Stimulated activated CD4-positive, alpha-beta T cell treated with anti-CD3 and anti-CD28 coated beads, Interleukin-2, amount 100 ng/mL, for 48 hours (primary cell): ENCODE measurements at places on chromosomes 7 and 10.

- no peak for DNase-seq
These were observed 134.2 kb upstream of the C7orf33 start for GRCh38 chr7:148456351-148456750.

GRCh38 chr7:135684136-135684535 is 21.8 kb downstream of the STMP1 start:
- DNase-seq, result no peak

DNA sequence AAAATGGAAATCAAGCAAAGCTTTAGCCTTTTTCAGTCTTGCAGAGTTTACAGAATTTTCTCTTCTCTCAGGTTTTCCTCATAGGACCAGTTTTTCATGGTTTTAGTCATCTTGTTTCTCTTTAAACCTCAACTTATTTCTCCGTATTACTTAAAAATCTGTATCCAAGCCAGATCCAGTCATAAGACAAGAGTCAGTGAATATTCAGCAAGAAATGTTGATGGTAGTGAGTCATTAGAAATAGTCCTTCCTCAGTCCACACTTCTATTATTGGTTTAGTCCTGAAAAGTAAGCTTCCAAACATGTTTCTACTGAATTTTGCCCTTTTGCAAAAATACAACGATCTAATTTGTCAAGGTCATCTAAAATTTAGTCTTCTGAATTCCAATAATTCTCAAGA is 107.0 kb downstream of the VIM start:
- no peak for DNase-seq

GRCh38 chr7:2635810-2636701 is 4.3 kb downstream of the TTYH3 start:
- DNase-seq, result no peak

DNA sequence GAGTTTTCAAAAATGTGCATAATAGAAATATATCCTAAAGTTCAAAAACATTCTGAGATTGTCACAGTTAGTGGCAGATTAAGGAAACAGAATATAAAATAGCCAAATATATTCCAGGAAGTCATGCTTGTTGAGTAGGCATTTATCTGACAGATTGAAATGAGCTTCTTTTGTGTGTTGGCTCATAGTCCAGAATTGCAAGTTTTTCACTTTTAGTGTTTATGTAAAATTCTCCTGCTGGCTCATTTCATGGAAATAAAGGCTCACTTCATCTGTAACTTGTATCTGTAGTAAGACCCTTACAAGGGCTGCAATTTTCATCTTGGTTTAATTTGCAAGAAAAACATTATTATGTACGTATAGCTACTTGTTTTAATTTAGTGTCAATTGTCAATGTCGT is 93.5 kb downstream of the MCU start:
- no peak for DNase-seq

DNA sequence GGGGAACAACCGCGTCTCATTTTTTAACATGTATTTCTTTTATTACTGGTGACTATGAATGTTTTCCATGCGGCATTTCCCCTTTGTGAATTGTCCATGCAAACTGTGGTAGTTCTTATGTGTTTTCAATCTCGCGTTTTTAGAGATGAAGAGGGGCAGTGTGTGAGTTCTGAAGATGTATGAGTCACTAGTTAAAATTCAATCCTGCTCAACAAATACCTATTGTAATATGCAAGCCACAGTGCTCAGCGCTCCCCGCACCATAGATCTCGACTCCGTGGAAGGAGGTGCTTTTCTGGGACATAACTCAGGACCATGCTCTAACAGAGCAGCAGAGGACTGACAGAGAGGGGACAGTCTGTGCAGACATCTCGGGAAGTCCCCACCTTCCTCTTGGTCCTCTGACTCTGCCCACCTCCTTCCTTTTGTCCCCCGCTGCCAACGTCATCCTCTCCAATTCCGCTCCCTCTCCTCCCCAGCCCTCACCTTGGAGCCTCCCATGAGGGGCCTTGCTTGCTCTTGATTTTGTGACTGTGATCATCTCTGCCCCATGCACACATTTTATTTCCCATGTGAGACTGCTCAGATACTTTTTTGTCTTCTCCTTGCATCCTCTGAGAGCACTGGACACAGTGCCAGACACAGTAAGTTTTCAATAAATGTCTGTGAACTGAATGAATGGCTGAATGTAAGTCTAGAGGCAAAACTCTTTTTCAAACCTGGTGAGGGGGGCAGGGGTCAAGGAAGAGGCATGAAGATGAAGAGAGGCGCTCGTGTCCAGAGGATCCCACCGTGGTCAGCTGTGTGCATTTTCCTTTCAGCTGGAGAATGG is 42.7 kb upstream of the PLEKHA1 start:
- no peak for DNase-seq

DNA sequence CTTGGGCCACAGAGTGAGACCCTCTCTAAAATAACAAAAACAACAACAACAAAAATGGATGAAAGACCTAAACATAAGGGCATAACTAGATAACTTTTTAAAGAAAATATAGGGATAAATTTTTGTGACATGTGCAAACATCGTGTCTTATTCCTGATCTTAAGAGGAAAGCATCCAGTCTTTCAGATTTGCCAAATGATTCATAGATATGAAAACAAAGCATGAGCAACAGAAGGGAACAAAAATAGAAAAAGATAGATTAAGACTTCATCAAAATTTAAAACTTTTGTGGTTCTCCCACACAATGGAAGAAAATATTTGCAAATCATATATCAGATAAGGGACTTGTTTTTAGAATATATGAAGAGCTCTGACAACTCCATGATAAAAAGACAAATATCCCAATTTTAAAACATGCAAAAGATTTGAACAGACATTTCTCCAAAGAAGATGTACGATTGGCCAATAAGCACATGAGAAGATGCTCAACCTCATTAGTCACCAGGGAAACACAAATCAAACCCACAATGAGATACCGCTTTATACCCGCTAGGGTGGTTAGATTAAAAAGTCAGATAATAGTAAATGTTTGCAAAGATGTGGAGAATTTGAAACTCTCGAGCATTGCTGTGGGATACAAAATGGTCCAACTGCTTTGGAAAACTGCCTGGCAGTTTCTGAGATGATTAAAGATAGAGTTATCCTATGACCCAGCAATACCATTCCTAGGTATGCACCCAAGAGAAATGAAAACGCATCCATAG is 20.3 kb downstream of the PPIF start:
- no peak for DNase-seq

- DNase-seq, result no peak
These were observed 243.0 kb downstream of the SNX13 start for GRCh38 chr7:17697128-17697881.

DNA sequence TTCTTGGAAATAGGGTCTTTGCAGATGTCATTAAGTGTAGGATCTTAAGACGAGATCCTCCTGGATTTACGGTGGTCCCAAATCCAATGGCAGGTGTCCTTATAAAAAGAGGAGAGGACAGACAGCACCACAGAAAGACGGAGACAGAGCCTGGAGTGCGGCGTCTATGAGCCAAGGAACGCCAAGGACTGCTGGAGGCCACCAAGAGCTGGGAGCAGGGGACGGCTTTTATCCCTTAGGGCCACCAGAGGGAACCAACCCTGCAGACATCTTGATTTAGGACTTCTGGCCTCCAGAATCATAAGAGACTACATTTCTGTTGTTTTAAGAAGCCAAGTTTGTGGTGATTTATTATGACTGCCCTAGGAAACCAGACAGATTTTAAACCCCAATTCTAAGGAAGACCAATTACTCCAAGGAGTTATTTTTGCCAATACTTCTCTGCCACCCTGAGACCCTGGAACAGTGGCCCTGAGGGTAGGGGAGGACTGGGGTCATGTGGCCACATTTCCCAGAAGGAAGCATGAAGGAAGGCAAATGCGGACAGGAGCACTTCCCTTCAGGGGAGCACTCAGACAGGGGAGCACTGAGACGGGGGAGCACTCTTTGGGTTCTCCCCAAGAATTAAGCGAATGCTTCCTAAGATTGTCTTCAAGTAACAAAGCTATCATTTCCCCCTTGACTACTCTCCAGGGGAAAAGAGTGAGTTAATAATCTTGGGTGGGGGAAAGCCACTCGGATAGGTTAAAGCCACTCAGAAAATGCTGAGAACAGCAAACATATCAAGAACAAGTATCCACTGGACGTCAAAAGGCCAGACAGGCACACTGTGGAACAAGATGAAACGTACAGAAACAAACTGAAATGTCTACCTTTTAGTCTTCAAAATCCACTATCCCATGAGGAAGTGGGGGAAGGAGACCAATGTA is 67.5 kb downstream of the CHST15 start:
- no peak for DNase-seq

- DNase-seq, result no peak
These were observed 9.0 kb upstream of the COMTD1 start for GRCh38 chr10:75244487-75245353.

- DNase-seq, result no peak
These were observed 54.2 kb upstream of the OSBPL3 start for GRCh38 chr7:25034136-25034535.

- DNase-seq, result no peak
These were observed 53.0 kb downstream of the TCF7L2 start for GRCh38 chr10:113003052-113003451.

DNA sequence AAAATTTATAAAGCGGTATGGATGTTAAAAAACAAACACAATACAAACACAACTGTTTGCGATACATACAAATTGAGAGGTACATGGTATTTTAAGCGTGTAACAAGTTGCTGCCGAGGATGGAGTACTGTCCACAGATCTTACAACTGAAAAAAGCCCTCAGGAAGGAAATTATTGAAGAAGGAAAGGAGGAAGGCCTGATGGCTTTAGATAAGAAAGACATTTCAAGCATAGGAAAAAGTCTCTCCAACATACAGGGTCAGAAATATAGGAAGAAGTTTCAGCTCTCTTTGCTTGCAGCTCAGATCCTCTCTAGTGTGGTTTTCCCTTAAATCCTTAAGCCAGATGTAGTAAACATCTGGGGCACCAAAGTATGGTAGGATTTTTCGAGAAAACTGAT is 25.0 kb downstream of the RBM28 start:
- no peak for DNase-seq

DNA sequence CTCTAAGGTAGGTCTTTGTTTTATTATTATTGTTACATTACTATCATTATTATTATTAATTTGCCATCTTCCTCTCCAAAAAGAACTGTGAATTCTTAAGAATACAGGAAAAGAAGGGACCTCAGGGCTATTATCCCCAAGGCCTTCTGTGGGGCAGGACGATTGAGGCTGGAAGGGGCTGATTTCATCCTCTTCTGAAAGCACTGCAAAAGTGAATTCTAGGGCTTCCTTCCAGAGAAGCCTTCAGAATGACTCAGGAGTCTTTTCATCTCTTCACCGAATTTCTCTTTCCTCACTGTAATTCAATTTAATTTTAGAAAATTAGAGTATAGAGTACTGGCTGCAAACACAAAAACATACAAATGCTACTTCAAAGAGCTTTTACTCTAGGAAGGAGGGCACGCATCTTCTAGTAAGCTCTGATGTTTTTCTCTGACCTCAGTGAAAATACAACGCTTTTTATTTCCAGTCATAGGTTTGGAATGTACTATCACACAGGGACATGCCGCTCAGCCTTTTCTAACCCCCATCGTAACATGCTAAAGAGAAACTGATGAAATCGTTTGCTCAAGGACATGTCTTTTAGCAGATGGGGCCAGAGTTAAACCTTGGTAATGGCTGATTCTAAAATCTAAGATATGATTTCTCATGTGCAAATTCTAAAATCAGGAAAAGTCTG is 280.2 kb upstream of the PITRM1 start:
- DNase-seq, result no peak

GRCh38 chr10:101687071-101687658 is 7.8 kb downstream of the FBXW4 start:
- DNase-seq, result no peak

DNA sequence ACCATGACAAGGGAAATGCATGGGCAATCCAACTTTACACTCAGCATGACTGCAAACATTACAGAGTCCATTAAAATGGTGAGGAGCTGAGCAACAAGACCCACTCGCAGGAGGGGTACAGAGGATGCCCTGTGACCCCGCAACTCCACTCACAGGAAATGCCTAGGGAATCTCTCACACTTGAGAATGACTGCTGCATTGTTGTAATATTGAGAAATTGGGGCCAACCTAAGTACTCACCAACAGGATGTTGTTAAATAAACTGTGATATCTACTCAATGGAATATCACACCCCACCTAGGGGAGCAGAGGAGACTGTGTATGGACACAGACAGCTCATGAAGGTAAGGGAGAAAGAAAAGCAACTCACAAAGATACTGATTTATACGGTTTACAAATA is 53.4 kb upstream of the CAMK2B start:
- no peak for DNase-seq

GRCh38 chr7:28865601-28866144 is 92.5 kb downstream of the TRIL start:
- DNase-seq, result no peak

DNA sequence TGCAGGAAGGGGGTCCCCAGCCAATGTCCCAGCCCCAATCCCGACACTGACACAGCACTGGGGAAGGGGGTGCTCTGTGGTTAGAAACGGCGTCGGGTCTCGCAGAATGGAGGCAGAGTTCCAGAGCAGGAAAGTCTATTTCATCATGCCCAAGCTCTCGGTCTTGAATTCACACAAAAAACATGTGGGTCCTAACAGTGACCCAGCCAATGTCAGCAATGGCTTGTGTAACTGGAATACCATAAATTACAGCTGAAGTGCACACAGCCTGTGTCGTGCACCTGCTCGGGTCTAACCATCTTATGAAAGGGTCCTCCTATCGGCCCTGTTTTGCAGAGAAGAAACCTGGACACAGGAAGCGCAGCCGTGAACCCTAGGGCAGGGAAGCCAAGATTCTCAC is 324.1 kb downstream of the ADARB2 start:
- DNase-seq, result no peak

GRCh38 chr10:84493951-84494848 is 165.8 kb downstream of the CCSER2 start:
- no peak for DNase-seq

DNA sequence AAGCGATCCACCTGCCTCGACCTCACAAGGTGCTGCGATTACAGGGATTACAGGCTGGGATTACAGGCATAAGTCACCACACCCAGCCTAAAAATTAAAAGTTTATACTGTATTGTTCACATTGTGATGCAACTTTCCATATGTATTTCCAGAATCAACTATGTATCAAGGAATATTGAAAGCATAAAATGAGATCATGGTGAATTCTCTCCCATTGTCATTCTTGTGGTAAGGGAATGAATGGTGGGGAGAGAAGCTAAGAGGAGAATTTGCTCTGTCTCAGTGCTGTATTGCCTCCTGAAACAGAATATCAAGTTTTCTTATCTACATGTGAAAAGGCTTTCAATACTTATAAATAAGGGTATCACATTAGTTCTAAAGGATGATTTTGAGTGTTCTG is 81.7 kb downstream of the CD36 start:
- DNase-seq, result no peak

DNA sequence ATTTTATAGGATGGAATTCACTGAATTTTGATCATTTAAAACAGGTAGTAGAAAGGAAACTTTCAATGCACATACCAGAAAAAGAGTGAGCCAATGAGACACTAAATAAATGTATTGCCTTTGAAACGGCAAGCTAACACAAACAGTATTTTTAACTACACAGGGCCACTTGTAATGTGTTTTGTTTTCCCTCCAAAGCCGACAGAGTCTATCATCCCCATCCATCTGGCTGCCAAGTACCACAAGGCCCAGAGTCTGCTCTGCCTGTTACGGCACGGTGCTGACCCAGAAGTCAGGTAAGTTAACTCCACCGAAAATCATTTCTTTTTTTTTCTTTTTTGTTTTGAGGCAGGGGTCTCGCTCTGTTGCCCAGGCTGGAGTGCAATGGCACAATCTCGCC is 1.5 kb downstream of the ANKRD61 start:
- no peak for DNase-seq
